ENCODE measurements at places on chromosomes 1 and 21. TPM values are rescaled to one million over a fixed set of nuclear protein-coding genes. Genes with fewer than 3 reads are reported as not detected.

DNA sequence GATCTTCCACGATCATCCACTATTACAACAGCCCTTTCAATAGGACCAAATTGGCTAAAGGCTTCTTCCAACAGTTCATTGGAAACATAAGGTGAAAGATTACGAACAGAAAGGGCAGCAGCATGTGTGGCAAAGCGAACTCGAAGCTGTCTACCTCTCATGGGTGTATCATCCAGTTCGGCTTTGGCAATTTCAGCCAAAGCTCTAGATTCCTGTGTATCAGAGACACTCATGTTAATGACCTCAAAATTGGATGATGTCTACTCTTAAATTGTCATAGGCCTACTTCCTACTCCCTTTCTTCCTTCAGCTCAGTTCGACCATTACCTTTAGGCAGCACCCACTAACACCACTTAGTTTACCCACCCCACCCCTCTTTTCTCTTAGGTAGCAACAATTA lies 2.2 kb downstream of the SFPQ start:
- DNase-seq: no peak

- no peak for DNase-seq
Measured at GRCh38 chr1:150999051-150999674, 7.5 kb downstream of the MINDY1 start.

DNA sequence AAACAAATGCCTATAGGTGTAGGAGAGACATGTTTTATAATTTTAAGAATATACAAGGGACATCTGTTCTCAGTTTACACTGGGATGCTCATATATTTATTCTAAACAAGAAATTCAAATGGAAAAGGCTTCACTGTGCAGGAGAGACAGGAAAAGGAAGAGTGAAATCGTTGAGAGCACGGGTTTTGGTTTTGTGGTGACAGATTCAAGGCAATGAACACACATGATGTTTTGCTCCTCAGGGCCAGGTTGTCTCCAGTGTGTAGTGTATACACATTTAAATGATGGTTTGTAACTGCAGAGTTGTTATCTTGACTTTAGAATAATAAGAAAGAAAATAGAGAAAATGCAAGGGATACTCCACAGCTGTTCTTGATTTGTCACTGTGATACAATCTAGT lies 73.7 kb downstream of the S1PR1 start:
- DNase-seq: no peak

- DNase-seq: no peak
Measured at GRCh38 chr1:156150333-156151011, 2.9 kb upstream of the SEMA4A start.

GRCh38 chr1:16117936-16118335 lies 37.9 kb downstream of the EPHA2 start:
- DNase-seq: no peak

- no peak for DNase-seq
Measured at GRCh38 chr1:54001591-54001990, 16.4 kb downstream of the LDLRAD1 start.

DNA sequence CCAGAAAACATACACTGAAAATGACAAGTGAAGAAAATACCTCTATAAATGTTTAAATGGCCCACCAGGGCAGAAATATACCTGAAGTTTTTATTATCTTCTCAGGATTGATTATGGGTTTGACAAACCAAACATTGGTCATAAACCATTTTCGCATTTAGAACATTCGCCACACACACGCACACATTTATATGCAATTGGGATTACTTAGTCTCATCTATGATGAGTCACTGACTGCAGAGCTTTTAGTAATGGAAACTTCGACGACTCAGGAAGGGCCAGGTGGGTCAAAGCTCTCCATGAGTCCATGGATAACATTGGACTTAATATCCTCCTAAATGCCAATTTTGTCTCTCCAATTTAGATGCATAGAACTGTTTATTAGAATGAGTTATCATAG lies 16.9 kb downstream of the NRDC start:
- no peak for DNase-seq

DNA sequence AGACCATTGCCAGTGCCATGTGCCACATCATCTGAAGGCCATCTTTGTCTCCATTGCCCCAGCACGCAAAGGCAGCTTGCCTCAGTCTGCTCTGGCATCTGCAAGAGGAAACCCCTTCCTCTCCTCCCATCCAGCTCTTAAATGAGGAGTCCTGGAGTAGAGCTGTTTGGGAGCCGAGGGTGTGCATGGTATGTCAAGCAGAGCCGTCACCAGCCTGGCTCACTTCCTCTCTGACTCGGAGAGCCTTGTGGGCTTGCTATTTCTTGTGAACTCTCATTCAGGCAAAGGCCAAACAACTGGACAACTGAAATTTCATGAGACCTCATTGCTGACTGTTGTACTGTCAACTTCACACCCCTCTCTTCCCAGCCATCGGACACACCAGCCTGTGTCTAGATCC lies 143.9 kb downstream of the SIPA1L2 start:
- DNase-seq: no peak

DNA sequence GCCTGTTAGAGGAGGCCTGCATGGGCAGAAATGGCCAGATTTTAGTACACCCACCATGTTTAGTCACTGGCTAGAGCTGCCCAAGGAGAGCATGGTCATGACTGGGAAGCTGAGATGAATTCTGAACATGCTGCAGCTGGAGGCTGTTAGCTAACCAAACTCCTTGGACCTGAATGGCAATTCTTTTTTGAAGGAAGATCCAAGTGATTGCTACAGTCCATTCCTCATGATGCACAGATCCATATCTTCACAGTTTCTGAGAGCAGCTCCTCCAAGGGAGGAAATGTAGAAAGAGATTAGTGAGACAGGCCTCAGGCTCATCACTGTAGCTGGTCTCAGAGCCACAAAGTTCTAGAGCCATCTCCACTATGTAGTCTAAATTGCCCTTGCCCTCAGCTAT lies 11.1 kb downstream of the ZFYVE9 start:
- DNase-seq: no peak

Gene GRIK1
- total RNA-seq: not detected

Gene TEX38
- total RNA-seq: not detected

Gene LAX1
- 13.7 TPM for total RNA-seq

Gene AKR1A1
- 27.2 TPM for total RNA-seq

Gene MIXL1
- not detected for total RNA-seq

Gene FAM78B
- not detected for total RNA-seq

All from CD8-positive, alpha-beta T cell (primary cell).